ENCODE measurements at places on chromosomes 5 and 9.
A peak's percentile ranks its signal among the peaks of the same experiment; 100 is the strongest.

- DNase-seq = no peak
Observed at GRCh38 chr9:101574731-101575333, 19.9 kb downstream of the PPP3R2 start.

DNA sequence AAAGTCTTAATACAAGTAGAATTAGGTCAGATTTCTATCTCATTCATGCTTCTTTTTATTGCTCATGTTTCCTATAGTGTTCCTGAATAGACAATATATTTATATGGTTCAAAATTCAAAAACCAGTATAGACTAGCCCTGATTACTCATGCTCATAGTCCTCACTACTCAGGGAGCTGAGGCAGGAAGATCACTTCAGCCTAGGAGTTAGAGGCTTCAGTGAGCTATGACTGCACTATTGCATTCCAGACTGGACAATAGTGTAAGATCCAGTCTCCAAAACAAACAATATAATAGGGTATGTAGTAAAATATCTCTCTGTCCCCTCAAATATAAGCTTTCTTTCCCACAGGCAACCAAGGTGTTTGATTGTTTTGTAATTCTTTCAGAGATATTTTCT lies 2.4 kb downstream of the ANKRD31 start:
- DNase-seq = no peak

- no peak for DNase-seq
Observed at GRCh38 chr5:5738797-5739489, 316.5 kb downstream of the ICE1 start.

GRCh38 chr9:86406366-86406765 lies 52.2 kb upstream of the TUT7 start:
- no peak for DNase-seq

DNA sequence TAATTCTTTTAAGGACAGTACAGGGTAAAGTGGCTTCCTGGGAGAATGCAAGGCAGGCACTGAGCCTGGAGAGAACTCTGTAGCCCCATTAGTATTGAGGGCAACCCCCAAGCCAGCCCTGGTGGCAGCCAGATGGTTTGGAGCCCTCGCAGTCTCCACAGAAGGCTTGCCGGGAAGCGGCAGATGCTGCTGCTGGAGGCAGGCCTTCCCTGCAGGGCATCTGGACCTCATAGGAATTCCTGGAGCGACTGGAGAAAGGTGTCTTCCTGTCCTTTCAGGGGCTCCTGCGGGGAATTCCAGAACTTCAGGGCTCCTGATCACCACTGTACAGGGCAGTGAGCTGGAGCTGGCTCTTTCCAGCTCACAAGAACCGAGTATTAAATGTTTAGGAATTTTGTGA lies 167.5 kb downstream of the INSYN2B start:
- DNase-seq = no peak

DNA sequence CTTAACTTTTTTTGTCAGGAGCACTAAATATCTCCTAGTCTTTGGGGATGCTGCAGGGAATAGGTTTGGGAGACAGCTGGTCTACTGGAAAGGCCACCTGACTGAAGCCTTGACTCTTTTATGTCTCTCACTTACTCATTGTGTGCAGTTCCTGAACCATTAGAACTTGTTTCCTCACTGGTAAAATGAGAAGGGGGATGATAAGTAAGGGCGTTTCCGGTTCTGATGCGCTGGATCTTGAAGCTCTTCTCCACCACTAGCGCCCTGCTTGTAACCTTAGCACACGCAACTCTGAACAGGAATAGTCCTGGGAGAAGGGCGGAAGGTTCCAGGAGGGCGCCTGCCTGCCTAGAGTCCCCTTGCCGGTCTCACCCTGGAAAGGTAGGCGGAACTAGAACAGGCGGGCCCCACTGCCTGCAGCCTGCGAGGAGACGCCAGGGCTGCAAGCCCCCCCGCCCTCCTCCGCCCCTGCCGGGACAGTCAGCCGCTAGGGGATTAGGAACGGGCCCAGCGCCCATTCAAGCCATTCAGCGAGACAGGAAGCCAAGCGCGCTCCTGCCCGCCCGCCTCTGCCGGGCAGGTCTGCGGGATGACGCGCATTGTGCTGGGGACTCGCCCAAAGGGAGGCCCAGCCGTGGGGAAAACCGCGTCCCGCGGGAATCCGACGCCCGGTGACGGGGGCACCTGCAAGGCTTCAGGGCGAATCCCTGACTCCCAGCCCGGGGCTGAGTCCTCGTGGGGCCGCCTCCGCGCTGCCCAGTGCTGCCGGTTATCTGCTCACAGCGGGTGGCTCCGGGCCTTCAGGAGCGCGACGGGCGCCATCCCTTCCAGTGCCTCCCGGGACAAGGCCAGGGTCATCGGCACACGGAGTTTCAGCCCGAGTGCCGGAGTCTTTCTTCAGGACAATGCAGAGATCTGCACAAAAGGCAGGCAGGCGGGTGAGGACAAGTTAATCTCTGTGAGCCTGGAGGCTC lies 44.0 kb upstream of the XPA start:
- DNase-seq = peak; percentile 4

DNA sequence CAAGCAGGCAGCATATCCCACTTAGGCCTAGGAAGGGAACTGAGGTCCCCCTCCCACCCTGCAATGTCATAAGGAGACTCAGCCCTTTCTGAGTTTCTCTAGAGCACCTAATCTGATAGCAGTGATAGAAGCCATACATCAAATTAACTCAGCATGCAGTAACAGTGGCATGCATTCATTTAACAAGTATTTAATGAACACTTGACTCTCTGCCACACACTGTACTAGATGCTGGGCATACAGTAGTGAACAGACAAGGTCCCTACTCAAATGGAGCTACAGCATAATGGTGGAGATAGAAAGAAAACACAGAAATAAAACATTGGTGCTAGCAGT lies 58.6 kb downstream of the SLC22A5 start:
- DNase-seq = no peak

- no peak for DNase-seq
Observed at GRCh38 chr5:138366632-138367382, 14.3 kb downstream of the KDM3B start.

- DNase-seq = peak; percentile 42
Observed at GRCh38 chr5:111735583-111736270, 21.3 kb downstream of the NREP start.

DNA sequence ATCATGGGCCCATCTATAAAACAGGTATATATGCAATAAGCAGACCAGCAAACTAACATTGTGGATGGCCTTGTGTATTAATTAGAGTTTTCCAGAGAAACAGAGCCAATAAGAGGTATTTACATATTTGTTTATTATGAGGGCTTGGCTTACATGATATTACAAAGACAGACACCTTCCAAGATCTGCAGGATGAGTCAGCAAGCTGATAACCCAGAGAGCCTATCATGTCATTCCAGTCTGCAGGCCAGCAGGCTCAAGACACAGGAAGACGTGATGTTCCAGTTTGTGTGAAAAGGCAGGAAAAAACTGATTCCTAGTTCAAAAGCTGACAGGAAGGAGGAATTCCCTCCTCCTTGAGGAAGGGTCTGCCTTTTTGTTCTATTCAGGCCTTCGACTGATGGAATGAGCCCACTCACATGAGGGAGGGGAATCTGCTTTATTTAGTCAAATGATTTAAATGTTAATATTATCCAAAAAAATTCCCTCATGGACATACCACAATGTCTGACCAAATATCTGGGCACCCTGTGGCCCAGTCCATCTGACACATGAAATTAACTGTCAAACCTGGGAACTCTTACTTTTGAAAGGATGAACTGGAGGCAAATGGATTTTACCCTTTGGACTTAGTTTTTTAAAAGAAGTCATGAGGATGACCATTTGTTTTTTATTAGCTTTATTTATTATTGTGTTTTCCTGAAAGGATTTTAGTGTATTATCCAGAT lies 161.2 kb upstream of the CHD1 start:
- DNase-seq = no peak

DNA sequence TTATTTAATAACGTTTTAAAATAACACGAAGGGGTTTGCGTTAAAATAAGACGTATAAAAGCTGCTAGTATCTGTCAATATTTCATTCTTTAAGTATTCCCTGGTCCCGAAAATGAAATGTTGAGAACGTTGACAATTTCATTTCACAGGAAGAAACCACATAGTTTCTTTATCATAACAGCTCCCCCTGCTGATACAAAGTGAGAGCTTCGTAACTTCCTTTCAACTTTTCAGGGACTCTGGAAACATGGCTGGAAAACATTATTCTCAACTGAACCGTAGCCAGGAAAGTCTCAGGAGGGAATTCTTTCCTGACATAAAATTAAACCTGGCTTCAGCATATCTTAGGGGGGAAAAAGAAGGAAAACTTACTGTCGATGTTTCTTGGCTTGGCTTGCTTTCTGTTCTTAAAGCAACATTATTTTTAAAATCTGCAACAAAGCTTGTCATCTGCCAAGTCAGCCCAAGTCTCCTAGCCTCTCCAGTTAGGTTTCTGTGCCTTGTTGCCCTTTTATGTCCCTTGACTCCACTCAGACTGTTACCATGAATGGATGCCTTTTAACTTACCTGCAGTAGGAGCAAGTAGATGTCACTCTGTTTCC lies 122.9 kb upstream of the DAB2 start:
- no peak for DNase-seq

DNA sequence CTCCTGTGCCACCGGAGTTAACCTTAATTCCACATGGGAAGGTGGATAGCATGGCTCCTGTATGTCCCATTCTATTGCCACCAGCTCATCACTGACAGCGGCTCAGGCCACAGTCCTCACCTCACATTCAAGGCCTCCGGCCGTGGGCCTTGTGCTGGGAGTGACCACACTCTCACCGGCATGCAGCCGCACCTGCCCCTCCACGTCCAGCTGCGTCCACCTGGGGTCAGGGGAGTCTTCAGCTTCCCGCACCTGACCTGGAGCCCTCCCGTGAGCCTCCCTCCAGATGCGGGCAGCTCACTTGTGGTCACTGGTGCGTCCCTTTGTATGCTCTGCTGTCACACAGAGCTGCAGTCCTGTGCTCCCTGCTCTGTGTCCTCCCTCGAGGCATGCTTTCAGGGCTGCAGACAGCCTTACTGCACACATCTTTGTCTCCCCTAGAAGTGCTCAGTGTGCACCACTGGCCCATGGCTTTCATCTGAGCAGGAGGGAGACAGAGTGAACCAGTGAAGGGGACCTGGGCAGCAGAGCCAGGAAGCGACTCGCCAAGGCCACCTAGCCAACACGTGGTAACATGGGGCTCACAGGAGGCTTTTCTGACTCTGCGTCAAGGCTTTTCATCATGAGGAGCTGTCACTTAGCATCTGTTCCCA lies 210.1 kb downstream of the ERCC6L2 start:
- no peak for DNase-seq

GRCh38 chr5:67181648-67182221 lies 14.9 kb downstream of the CD180 start:
- DNase-seq = no peak

- DNase-seq = no peak
Observed at GRCh38 chr5:135016861-135017290, 17.2 kb downstream of the PITX1 start.

- DNase-seq = no peak
Observed at GRCh38 chr5:131322926-131323325, 59.1 kb downstream of the CDC42SE2 start.

- no peak for DNase-seq
Observed at GRCh38 chr5:14598225-14598624, 16.6 kb downstream of the OTULINL start.

GRCh38 chr5:160339406-160340130 lies 27.2 kb upstream of the CCNJL start:
- DNase-seq = no peak

GRCh38 chr9:106829666-106830408 lies 33.1 kb upstream of the ZNF462 start:
- no peak for DNase-seq

DNA sequence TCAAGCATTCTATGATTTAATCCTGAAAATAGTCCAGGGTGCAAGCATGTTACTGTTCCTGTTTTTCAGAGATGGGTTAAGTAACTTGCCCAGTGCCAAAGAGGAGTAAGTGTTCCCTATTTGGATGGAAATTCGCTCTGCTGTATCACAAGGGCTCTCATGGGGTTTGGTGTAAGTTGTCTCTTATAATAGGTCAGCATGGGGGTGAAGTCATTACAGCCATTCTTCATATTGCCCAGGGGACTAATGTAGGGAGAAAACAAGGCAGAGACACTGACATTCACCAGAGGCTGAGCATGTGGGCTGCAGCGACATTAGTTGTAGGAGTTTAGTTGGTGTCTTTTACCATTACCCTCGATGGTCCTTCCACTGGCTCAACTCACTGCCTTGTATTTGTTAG lies 142.1 kb upstream of the GLRA1 start:
- no peak for DNase-seq

DNA sequence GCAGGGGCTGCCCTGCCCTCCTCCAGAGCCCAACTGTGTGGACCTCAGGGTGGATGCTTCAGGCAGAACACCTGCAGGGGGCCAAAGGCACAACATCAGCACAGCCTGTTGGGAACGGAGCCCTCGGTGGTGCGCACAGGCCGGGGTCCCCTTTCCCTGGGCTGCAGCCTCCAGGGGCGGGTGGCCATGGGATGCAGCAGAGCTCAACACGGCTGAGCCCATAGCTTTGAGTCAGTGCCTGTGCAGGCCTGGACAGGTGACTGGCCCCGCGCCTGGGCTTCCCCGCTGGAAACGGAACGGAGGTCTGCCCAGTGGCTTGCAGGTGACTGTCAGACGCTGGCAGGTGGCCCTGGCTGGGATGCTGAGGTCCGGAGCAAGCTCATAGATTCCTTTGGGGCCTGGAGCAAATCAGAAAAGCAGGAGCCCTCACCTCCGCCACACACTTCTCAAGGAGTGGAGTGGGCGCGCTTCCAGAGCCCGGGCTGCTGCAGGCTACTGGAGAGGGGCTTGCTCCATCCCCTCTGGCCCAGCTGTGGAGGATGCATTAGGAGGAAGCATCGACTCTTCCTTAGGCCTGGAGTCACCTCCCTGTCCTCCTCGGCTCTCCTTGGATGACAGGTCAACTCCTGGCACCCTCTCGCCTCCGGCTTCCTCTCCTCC lies 69.8 kb upstream of the RNU6ATAC start:
- DNase-seq = no peak

GRCh38 chr5:179230061-179230461 lies 115.2 kb downstream of the ADAMTS2 start:
- DNase-seq = no peak

GRCh38 chr5:60455589-60455988 lies 244.4 kb downstream of the DEPDC1B start:
- no peak for DNase-seq

DNA sequence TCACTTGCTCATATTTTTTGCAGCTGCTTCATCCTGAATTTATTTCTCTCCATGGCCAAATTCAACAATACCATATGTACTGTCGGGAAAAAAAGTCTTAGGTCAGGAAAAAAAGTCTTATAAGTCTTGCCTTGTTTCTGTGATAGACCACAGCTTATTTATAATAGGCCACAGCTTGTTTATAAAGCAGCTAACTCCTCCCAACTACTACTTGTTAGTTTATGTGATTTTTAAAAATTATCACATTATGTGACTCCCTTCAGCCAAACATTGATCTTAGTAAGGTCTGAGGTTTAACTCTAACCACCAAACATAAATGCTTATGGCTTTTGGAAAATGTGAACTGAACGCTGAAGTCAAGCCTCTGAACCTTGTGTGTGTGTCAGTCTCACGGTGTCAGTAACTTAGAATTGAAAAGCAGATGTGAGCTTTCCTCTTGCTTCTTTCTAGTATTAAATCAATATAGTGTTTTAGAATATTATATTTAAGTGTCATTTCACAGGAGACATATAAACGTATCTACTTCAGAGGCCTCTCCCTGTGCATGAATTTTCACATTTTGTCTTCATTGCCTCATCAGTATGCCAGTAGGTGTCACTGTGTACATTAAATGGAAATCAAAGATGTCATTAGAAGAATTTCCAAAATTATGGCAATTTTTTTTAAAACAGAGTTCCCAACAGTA lies 51.3 kb downstream of the SNX24 start:
- no peak for DNase-seq
